ENCODE measurements at places on chromosomes 6 and 20.

DNA sequence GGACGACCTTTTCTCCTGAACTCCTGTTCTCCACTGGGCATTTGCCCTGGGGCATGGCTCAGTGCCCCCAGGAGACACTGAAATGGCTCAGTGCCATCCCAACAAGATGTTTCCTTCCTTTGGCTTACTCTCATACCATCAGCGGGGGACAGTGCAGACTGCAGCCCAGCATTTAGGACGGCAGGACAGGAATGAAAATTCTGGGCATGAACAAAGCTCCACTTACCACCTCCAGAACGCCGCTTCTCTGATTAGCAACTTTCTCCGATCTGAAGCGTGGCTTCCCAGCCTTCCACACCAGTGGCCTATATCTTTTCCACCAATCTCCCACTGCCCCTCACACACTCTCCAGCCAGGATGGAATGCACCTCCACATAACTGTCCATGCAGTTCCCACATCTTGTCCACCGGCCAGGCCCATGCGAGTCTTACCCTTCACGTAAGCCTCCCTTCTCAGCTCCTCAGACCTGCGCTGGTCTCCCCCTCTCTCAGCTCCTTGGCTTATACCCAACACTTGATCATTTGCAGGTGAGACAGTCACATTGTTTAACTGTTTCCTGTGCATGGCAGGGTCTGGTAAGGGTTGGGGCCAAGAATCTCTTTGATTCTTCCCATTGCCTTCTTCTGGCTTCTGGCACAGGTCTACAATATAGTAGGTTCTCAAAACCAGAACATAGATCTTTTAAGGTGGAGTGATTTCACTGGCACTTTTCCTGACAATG, 114.5 kb downstream of the FYN start:
- no peak for DNase-seq

GRCh38 chr6:10343320-10343719, 71.6 kb downstream of the TFAP2A start:
- no peak for DNase-seq

DNA sequence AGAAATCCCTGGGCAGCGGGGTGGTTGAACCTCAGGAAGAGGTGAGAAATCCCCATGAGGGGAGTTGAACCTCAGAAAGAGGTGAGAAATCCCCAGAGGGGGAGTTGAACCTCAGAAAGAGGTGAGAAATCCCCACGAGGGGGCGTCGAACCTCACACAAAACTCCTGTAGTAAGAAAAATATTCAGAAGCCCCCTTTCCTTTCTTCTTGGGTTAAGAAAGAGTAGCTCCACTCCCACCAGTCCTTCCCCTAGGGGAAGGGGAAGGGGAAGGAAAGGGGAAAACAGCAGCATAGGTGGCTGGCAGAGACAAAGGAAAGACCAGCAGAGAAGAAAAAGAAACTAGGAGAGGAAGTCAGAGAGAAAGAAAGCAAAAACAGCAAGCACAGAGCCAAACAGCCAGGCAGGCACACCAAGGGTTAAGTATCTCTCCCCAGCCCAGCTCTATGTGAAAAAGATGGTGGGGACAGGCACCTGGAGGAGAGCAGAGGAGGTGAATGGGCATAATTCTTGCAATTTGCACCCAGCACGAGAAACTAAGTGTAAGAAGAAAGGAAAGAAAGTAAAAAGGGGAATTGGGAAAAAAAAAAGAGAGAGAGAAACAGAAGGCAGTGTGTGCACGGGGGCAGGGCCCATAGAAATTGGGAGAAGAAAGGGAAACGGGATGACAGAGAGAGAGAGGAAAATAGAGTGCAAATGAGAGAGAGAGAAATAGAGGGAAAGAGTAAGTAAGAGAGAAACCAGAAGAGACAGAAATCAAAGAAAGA, 88.2 kb downstream of the PLG start:
- peak; percentile 1 for DNase-seq

- DNase-seq, result peak; percentile 42
Measured at GRCh38 chr20:33076662-33077372, 2.6 kb upstream of the BPIFB4 start.

- no peak for DNase-seq
Measured at GRCh38 chr20:43549416-43550065, 9.3 kb upstream of the SGK2 start.

GRCh38 chr6:53327017-53327395, 21.7 kb downstream of the ELOVL5 start:
- DNase-seq, result peak; percentile 66

DNA sequence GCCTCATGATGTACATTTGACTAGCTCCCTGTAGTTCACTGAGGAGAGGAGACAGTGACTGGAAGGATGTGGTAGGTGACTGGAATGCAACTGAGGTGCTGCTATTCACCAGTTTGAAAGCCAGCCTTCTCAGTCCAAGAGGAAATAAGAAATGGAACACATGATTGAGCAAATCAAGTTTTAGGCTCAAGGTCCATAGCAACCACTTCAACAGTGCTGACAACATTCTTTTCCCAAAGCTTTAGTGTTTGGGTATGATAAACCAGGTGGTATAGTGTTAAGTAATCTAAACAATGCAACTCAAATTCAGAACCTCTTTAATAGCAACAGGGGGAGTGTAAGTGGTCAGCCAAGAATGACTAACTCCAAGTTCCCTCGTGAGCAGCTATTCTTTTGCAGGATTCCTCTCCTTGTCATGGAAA, 9.2 kb downstream of the ZHX3 start:
- DNase-seq, result peak; percentile 93

GRCh38 chr6:15914553-15914952, 214.3 kb upstream of the MYLIP start:
- no peak for DNase-seq

- DNase-seq, result no peak
Measured at GRCh38 chr6:52516269-52516668, 60.6 kb downstream of the TRAM2 start.

DNA sequence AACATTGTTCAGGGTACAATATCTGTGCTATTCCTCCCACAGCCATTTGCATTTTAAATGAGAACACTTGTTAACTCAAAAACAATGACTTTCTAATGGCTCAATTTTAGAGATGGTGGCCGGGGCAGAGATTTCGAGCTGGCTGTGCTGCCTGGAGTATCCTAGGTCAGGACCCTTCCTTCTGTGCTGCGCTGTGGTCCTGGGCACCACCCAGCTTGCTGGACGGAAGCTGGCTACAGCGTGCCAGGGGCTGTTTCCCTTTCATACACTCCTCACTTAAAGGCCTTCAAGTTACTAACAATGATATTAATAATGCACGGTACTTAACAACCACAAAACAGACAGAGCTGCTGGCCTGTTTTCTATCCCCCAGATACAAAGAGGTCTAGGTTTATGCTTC, 194.4 kb upstream of the CST7 start:
- no peak for DNase-seq

DNA sequence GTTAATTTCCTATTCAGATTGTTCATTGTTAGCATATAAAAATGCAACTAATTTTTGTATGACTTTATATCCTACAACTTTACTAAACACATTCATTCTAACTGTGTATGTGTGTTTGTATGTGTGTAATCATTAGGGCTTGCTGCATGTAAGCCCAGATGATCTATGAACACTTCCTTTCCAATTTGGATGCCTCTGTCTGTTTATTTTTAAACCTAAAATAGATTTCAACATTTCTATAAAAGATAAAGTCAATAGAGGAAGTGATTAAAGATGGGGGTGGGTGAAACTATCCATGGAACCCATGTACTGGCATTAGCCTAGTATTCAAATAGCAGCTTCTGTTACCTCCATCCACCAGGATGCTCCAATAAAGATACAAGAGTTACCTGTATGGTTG, 15.7 kb upstream of the AKAP12 start:
- DNase-seq, result no peak

DNA sequence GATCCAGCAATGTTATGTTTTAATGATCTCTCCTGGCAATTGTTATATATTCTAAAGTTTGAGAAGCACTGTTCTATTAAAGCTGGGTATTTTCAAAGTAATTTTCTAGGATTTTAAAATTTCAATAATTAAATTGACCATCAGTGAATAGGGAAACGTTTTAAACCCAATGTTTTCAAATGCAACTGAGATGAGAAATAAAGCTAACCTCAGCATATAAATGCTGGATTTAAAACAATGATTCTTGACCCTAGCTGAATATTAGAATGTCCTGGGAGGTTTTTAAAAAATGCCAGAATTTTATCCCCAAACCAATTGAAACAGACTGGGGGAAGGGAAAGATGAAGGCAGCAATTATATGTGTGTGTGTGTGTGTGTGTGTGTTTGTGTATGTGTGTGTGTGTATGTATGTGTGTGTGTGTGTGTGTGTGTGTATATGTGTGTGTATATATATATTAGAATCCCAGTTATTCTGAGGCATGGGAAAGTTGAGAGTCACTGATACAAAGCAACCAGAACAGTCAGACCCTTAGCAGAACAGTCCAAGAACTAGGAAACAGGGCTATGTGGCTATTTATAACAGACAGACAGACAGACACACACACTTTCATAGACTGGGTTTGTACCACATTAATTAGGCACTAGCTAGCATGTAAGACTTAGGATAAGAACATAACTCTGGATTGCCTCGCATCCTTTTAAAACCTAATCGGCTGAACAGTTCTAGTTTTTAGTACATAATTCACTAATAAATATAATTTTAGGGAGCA, 107.8 kb downstream of the MAN1A1 start:
- DNase-seq, result no peak

DNA sequence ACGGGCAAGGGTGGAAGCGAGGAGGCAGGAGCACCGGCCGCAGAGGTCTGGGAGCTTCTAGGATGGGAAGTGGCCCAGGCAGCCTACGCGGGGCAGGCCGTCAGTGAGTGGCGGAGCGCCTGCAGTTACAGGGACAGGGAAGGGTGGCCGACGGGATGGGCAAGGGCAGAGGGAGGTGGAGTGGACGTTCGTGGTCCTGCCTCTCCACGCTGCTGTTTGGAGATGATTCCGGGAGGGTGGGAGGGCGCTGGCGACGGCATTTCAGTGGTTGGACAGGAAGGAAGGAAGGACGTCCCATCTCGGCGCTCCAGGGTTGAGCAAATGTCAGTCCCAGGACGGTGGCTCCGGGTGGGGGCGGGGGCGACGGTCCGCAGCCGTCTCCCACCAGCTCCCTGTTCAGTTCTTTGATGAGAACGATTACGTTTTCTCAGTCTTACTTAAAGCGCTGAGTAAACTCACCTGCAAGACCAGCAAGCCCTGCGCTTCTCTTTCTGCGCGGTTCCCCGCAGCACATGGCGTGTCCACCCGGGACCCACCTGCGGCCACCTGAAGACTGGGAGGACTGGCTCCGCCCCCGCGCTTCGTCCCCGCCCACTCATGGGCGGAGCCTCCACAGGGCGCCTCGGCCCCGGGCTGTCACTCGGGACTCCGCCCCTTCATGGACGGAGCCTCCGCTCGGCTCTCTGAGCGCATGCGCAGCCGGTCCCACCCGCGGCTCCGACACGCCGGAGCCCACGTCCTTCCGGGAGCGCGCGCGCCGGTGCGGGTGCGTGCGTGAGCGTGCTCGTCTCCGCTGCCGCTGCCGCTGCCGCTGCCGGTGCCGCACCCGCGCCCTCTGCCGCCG, at the start of gene DNAJC5:
Gene DNAJC5 (plus strand): TSS at position 769 of the 844 bp plus-strand sequence. CDS start 33,220 bp downstream, outside the sequence.
- DNase-seq, result peak; percentile 95

DNA sequence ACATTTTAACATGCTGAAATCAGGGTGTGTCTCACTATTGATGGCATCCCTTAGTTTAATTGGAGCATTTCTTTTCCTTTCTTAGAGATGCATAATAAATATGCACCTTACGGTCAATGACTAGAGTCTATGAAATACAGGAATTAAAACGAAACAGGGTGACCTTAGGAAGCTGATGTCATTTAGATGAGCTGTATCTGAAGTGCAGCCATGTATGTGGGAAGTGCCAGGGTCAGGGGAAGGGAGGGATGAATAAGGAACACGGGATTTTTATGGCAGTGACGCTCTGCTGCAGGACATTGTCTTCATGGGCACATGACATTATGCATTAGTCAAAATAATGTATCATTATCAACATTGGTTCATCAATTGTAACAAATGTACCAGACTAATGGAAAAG, 84.0 kb downstream of the AGPAT4 start:
- no peak for DNase-seq

DNA sequence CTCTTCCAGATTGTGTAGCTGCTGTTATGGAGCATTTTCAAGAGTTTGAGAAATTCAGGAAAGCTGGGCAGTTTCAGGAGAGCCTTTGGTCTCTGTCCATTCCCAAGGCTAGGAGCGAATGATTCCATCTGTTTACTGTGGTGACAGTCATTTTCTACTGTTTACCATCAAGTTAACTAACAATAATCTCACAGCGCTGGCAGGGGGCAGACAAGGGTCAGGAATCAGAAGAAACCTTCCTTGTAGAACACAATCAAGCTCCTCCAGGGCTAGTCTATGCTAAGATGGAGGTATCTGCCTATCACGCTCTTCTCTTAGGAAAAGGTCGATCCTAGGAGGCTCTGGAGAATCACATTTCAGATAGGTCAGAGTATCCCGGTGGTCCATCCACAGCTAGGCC, 293.9 kb downstream of the KIF16B start:
- peak; percentile 3 for DNase-seq
